ENCODE measurements at places on chromosomes 3 and 15. TPM values are rescaled to one million over a fixed set of nuclear protein-coding genes. Genes with fewer than 3 reads are reported as not detected.

Gene CPEB1
- 1.3 TPM for polyA plus RNA-seq

Gene SATB1
- polyA plus RNA-seq: 16.9 TPM

Gene PAK6
- polyA plus RNA-seq: 32.4 TPM

Gene STRIT1
- 1.1 TPM for polyA plus RNA-seq

Gene TLR9
- not detected for polyA plus RNA-seq

Gene PLAAT1
- polyA plus RNA-seq: 10.7 TPM

Gene SEMA3F
- polyA plus RNA-seq: 17.0 TPM

Gene FGF7
- 0.04 TPM for polyA plus RNA-seq

Gene LRRC31
- not detected for polyA plus RNA-seq

Gene FILIP1L
- polyA plus RNA-seq: 0.36 TPM

Gene GOLGA8J
- not detected for polyA plus RNA-seq

Gene PAQR9
- polyA plus RNA-seq: 0.24 TPM

Gene SIDT1
- polyA plus RNA-seq: 0.08 TPM

Gene ACAN
- not detected for polyA plus RNA-seq

Gene EFCC1
- polyA plus RNA-seq: not detected

Gene SLC22A14
- 0.16 TPM for polyA plus RNA-seq

Gene SYNPR
- 2.0 TPM for polyA plus RNA-seq

Gene CNTN6
- polyA plus RNA-seq: 1.7 TPM

Gene APOD
- polyA plus RNA-seq: not detected

Gene INSYN1
- polyA plus RNA-seq: 21.3 TPM

Gene A4GNT
- polyA plus RNA-seq: not detected

Gene LARP6
- 18.2 TPM for polyA plus RNA-seq
